ENCODE measurements at places on chromosomes 5 and 9. TPM values are rescaled to one million over a fixed set of nuclear protein-coding genes. Genes with fewer than 3 reads are reported as not detected.

HSPA4 gene
- total RNA-seq: 107 TPM

ACSL6 gene
- total RNA-seq: 0.08 TPM

RNF130 gene
- total RNA-seq: 13.7 TPM

OR1Q1 gene
- total RNA-seq: not detected

THBS4 gene
- total RNA-seq: 0.16 TPM

COL23A1 gene
- 0.32 TPM for total RNA-seq

PCDHGA2 gene
- 0.68 TPM for total RNA-seq

PCDHA10 gene
- total RNA-seq: 0.08 TPM

OR13F1 gene
- total RNA-seq: not detected

ARSB gene
- 1.8 TPM for total RNA-seq

ITK gene
- 0.40 TPM for total RNA-seq

CYFIP2 gene
- total RNA-seq: 2.1 TPM

SAXO1 gene
- not detected for total RNA-seq

PCDHGC5 gene
- total RNA-seq: 1.0 TPM

SLC12A7 gene
- 3.0 TPM for total RNA-seq

SLC12A2 gene
- 15.4 TPM for total RNA-seq

LHX3 gene
- 0.08 TPM for total RNA-seq

PTGER4 gene
- total RNA-seq: 1.5 TPM

SLC24A2 gene
- total RNA-seq: 0.04 TPM

WDR38 gene
- total RNA-seq: not detected

PCDHGA5 gene
- 0.72 TPM for total RNA-seq

MAMDC4 gene
- 1.3 TPM for total RNA-seq

ANKRD34B gene
- total RNA-seq: not detected

TLX3 gene
- total RNA-seq: not detected

PLAC8L1 gene
- total RNA-seq: 0.52 TPM

CDH18 gene
- total RNA-seq: not detected

CDC20B gene
- total RNA-seq: not detected

SLC46A2 gene
- total RNA-seq: 0.44 TPM

CCDC187 gene
- not detected for total RNA-seq

TMEM215 gene
- total RNA-seq: not detected

GABRA6 gene
- total RNA-seq: not detected

PCDHGA6 gene
- total RNA-seq: 1.2 TPM

CNTFR gene
- total RNA-seq: not detected

TAF11L5 gene
- not detected for total RNA-seq

FOXD4L5 gene
- total RNA-seq: not detected

FCN1 gene
- total RNA-seq: 0.12 TPM

CSF2 gene
- not detected for total RNA-seq

CD180 gene
- 0.24 TPM for total RNA-seq

SLC25A51 gene
- 20.8 TPM for total RNA-seq

All from esophagus mucosa (tissue), 1 donor.